Stimulated activated CD8-positive, alpha-beta memory T cell treated with anti-CD3 and anti-CD28 coated beads, Interleukin-7, amount 100 ng/mL, for 1 hour (primary cell): ENCODE measurements at places on chromosomes 1 and 21.

- no peak for DNase-seq
Observed at GRCh38 chr1:12475530-12475934, 142.5 kb downstream of the DHRS3 start.

- no peak for DNase-seq
Observed at GRCh38 chr1:86388777-86389176, 7.3 kb downstream of the ODF2L start.

GRCh38 chr1:174017231-174017970 lies 4.8 kb downstream of the RC3H1 start:
- DNase-seq, result no peak

- DNase-seq, result no peak
Observed at GRCh38 chr21:15775291-15775690, 45.5 kb downstream of the USP25 start.

- no peak for DNase-seq
Observed at GRCh38 chr1:185501099-185501498, 184.1 kb upstream of the IVNS1ABP start.

DNA sequence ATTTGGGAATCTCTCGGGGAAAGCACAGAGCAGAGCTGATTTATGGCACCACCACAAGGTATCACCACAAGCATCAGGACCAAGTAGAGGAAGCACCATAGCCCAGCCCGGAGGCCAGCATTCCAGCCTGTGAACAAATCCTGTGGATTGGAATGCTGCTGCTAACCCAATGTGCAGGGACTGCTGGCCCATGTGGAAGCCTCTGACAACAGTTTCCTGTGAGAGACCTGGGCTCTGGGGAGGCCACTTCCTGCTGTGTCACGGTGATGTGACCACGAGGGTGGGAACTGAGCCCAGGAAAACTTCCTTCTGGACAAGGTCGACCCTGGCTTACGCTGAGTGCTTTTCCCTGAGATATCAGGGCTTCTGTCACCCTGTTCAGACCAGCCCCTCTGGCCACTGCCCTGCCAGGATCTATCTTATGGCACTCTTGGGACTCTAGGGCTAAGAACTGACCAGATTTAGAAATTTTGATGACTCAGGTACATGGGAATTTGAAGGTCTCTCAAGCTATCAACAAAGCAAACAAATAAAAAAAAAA lies 88.3 kb upstream of the NGF start:
- no peak for DNase-seq

DNA sequence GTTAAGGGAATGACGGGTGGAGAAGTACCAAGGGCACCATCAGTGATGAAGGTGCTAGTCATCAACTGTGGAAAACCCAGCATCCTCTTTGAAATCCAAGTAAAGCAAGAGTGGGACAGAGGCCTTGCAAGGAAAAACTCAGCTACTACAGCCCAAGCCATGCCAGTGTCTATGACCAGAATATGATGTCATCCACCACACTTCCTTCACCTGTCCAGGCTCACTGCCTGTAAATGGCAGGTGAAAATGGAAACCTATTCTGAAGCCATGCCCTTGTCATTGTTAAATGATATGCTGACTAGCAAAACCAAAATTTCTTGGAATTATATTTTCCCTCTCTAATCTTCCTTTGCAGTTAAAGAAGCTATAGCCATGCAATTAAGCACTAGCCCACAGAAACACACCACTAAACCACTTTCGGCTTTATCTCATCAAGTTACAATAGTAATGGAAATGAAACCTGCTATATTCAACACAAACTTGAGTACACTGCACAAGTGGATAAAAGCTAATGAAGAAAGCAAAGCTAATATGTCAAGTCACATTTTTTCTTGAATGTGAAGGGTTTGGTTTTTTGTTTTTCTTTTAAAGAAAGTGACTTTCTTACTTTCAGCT lies 96.3 kb upstream of the RALGPS2 start:
- DNase-seq, result no peak

DNA sequence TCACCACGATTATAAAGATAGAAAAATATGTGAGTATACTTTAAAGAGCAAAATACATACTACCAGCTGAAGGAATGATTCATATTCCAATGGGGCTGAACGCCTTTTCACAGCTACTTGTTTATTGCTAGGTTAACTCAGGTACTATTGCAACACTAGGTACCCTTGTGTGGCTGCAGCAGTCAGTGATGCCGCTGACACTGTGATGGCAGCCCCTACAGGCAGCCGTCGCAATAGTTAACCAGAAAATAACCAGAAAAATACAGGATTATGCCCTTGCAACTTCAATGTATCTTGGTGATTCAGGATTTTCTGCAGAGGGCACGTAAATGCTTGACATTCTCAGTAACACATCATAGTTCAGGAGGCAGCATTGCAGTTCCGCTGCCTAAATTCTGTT lies 1.6 kb upstream of the MARK1 start:
- DNase-seq, result no peak

DNA sequence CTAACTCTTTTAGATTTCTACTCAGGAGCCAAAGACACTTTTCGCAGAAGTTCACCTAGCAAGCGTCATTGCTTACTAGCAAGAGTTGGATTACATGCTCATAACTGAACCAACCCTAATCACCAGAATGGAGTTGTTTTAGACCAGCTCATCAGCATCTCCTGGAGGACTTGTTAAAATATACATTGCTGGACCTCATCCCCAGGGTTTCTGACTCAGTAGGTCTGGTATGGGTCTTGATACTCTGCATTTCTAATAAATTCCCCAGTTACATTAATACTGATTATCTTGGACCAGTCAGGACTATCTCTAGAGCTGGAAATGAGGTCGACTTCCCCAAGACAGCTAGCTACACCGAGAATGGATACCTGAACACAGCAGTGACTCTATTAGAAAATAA lies 9.7 kb upstream of the PRDX6 start:
- DNase-seq, result no peak

GRCh38 chr1:869499-870244 lies 54.1 kb upstream of the SAMD11 start:
- peak; percentile 72 for DNase-seq

- no peak for DNase-seq
Observed at GRCh38 chr1:90924982-90925381, 96.9 kb downstream of the ZNF644 start.

DNA sequence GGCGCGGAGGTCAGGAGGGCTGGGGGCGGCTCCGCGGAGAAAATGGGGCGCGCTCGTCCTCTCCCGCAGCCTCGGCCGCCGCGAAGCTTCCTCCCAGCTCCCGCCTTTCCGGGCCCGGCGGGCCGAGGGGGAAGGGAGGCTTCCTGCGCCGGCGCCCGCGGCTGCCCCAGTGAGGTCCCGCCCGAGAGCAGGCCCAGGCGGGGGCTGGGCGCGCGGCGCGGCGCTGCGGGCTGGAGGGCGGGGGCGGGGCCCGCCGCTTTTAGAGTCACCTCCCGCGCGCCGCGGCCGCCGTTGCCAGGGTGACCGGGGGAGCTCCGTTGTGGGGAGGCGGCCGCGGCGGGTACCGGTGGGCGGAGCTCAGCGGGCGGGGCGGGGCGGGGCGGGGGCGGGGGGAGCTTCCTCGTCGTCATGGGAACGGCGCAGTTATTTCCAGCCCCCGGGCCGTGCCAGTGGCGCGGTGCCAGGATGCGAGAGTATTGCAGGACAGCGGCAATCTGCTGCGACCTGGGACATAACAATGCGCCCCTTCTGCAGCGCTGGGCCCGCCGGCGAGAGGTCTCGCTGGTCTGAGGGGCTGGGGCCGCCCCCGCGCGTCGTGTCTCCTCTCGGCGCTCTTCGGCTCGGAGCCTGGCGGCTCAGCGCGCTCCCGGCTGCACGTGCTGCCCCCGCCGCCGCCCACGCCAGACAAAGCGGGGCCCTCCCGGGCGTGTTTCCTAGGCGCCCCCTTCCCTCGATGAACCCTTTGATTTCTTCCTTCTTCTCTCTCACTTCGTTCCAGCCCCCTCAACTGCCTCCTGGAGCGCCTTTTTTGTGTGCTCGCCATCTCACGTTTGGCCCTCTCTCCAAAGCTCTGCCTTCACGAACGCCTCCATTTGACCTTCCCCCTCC lies 16.9 kb downstream of the IER5 start:
- peak; percentile 90 for DNase-seq

- no peak for DNase-seq
Observed at GRCh38 chr1:8589571-8589970, 227.9 kb downstream of the RERE start.

GRCh38 chr1:199287647-199288046 lies 648.8 kb downstream of the PTPRC start:
- no peak for DNase-seq

GRCh38 chr1:199033661-199034060 lies 394.8 kb downstream of the PTPRC start:
- no peak for DNase-seq

GRCh38 chr1:248277876-248278275 lies at the start of gene OR2T33:
Gene OR2T33 (minus strand): TSS chr1:248277976. CDS start chr1:248273814, 4,162 bp downstream.
- DNase-seq, result no peak

GRCh38 chr1:37892151-37893047 lies 33.0 kb upstream of the MTF1 start:
- no peak for DNase-seq

GRCh38 chr1:118202076-118202608 lies 17.1 kb upstream of the SPAG17 start:
- no peak for DNase-seq

GRCh38 chr21:28729887-28730286 lies 262.8 kb downstream of the LTN1 start:
- no peak for DNase-seq

DNA sequence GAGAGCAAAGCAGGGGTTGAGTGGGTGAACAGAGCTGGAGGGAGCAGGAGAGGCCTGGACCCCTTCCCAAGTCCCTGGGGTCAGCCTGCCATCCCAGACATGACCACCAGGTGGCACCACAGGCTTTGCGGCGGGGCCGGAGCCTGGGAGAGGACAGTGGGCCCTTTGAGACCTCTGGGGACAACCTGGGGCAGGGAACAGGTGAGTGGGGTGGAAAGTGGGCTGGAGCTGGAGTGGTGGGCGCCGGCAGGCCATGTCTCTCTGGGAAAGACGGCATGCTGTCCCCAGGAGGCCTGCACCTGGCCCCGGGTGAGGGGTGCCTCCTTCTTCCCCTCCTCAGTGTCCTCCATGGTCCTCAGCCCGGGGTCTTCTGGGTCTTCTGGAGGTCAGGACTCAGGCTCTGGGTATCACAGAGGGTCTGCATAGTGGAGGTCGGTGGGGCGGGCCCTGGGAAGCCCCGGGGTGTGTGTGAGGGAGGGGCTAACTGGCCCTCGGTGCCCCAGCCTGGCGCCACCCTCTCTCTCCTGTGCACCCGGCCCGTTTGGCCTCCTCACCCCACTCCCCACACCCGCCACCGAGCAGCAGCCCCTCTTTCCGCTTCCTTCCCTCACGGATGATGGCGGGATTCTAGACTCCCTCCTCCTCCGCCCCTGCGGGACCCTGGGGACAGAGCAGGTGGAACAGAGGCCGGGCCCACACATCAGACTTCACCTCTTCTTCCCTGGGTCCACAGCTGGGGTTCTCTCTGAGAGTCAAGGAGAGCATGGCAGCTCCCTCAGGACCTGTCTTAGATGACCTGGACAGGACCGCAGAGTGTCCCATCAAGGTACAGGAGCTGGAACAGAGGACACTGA lies 28.5 kb upstream of the PKP1 start:
- peak; percentile 48 for DNase-seq

DNA sequence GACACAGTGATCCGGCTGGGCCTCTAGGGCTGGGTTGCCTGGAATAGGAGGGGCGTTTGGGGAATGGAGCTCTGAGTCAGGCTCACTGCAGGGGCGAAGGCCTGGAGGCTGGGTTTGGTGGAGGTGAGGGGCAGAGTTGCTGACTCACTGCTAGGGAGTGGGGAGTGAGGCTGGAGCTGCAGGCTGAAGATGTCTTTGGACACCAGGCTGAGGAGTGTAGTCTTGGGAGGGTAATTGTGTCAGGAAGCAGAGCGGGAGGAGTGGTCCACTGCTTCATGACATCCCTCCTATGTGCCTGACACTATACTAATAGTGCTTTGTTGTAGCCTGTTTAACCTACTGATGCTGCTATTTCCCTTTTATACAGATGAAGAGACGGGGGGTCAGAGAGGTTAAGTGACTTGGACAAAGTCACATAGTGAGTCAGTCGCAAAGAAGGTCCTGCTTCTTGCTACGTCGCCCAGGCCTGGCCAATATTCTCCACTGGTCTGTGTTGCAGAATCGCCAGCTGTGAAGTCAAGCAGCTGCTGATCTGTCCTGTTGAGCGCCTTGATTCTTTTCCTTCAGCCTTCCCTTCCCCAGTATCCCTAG lies 13.6 kb downstream of the ACTL8 start:
- DNase-seq, result no peak

GRCh38 chr21:42703965-42704364 lies 50.5 kb downstream of the PDE9A start:
- no peak for DNase-seq

GRCh38 chr1:61951731-61952580 lies 209.7 kb downstream of the PATJ start:
- DNase-seq, result no peak

DNA sequence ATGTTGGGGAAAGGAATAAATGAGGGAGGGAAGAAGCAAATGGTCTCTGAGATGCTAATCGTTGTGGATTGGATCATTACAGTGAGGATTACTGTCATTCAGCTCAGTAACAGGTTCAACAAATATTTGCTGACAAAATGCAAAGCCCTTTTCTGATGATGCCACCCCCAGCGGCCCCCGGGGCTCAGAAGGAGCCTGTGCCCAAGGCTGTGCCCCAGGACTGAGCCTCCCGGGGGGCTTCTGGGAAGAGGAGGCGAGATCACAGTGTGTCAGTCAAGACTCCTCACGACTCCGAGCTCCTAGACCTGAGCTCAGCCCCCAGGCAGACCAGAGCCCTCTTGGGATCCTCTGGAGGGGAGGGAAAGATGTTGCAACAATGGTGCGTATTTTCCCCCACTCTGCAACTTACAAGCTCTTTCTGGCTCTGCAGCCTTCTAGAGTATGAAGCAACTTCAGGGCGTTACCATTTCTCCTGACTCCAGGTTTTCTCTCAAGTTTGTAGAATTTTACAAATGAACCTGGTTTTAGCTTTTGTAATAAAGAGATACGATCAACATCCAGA lies 20.8 kb downstream of the EPHA8 start:
- no peak for DNase-seq

- no peak for DNase-seq
Observed at GRCh38 chr1:24692351-24692980, 49.4 kb downstream of the SRRM1 start.

- DNase-seq, result no peak
Observed at GRCh38 chr1:95096218-95096841, 20.8 kb upstream of the TLCD4 start.

DNA sequence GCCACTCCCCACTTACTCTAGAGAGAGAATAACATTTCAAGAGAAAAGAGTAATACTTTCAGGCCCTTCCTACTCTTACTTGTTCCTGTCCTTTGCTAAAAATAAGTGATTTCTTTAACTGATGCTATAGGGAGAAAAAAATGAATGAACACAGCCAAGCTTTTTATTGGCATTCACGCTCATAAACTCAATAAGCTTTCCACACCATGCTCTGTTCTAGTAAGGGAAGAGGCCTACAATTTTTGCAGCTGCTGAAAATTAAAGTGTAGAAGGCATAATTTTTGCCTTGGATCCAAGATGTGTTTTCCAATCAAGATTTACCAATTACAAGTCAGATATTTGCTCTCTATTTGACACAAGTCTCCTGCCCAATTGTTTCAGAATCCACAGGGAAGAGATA lies 188.1 kb upstream of the RGS18 start:
- no peak for DNase-seq

- no peak for DNase-seq
Observed at GRCh38 chr1:231734417-231734816, 107.8 kb downstream of the DISC1 start.
